SW 1271 (cell line): ENCODE measurements at places on chromosomes 5 and 9.
A peak's percentile ranks its signal among the peaks of the same experiment; 100 is the strongest.

DNA sequence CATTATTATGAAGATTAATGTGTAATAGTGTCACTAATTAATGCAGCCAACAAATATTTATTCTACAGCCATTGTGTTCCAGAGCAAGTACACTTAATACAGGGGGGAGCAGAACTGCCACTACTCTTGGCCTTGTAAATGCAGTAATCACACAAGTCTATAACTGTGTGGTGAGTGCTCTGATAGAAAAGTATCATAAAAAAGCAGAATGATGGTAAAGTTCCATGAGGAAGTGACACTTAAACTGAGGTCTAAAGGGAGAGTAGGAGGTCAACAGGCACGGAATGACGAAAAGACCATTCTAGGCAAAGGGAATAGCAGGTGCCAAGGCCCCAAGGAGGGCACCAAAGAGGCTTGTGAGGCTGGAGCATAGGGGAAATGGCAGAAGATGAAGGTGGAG is 142.9 kb downstream of the OSTF1 start:
- DNase-seq, result no peak

DNA sequence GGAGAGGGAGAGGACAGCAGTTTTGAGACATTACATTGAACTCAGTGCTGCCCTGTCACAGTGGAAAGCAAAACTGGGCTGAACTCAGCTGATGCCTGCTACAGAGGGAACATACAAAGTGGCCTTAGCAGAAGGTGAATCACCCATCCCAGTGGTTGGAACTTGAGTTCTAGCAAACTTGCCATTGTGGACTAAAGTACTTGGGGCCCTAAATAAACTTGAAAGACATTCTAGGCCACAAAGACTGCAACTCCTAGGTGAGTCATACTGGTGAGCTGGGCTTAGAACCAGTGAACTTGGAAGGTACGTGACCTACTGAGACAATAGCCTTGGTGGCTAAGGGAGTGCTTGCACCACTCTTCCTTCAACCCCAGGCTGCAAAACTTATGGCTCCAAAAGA is 155.7 kb upstream of the RIOK2 start:
- no peak for DNase-seq

DNA sequence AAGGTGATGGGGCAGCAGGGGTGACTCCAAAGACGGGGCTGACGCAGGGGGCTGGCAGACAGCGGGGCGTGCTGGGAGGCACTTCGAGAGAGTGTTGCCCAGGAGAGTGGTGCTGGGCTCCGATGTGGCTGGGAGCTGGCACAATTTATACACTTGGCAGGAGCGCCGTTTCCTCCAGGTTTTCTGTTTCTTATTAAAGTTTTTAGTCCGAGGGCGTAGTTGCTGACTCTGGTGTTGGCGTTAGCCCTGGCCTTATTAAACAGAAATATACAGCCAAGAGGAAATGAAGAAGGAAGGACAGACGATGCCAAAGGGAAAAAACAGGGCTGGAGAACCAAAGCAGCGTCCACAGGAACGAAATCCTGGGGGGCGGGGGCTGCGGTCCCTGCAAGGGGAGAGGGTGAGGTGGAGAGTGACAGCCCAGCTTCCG is 139.6 kb upstream of the PHYKPL start:
- no peak for DNase-seq

DNA sequence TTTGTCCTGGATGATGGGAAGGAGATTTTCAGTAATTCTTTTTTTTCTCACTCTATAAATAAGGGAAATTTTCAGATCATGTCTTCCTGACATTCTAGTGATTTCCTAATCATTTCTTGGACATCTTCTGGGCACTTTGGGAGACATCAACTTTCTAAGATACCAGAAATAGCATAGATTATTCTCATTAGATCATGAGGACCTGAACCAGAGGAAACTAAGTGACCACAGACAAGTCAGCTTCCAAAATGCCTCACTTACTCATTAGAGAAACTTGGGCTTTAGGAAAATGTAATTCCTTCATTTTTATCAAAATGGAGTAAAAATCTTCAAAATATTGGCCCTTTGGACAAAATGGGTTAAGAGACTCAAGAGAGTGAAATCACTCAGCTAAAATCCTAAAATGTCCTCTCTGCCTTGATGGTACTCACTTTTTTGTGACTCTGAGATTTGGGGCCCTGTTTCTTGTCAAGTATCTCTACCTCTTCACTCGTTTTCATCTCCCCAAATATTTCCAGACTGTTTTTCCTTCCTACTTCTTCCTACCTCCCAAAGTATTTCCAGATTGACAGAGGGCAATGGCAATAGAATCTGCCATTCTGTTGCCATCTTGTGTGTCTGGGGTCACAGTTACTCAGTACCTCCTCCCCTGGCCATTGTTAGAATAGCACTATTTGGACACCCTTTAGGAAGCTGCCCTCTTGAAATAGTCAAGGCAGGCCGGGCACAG is 194.5 kb downstream of the NR3C1 start:
- no peak for DNase-seq

- peak; percentile 3 for DNase-seq
These were observed 729 bp upstream of the RORB start for GRCh38 chr9:74496406-74496805.

- no peak for DNase-seq
These were observed 31.6 kb upstream of the ZDHHC11B start for GRCh38 chr5:816176-816575.

DNA sequence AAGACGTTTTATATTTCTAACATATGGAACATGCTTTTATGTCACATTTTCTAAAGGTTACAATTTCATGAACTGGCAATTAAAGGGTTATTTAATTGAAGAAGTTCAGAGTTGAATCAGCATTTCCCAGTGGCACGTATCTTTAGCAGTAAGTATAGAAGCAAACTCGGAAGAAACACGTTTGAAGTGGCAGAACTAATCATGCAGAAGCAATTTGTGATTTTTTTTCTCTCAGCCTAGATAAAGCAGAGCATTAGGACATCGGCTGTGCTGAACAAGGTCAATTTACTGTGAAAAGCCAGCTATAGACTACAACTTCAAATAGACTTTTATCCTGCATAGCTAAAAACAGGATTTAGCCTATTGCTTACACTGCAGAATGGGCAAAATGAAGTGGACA is 104.7 kb downstream of the ISL1 start:
- no peak for DNase-seq

DNA sequence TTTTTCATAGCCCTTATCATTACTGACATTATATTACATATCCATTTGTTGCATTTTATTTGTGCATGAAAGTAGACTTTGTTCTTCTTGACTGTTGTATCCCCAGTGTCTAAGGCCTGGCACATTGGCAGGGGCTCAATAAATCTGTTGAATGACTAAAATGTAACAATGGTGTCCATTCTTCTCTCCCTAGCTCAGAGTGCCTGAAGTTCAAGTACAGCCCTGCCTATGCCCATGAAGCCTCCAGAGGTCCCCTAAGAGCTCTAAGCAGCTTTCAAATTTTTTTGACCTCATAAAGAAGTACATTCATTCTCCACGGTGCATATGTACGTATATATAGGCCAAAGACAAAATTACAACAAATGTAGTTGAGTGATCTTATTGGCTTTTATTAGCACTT is 4.2 kb upstream of the BSPRY start:
- no peak for DNase-seq

- no peak for DNase-seq
These were observed 171.1 kb upstream of the FSTL4 start for GRCh38 chr5:133783481-133783880.

DNA sequence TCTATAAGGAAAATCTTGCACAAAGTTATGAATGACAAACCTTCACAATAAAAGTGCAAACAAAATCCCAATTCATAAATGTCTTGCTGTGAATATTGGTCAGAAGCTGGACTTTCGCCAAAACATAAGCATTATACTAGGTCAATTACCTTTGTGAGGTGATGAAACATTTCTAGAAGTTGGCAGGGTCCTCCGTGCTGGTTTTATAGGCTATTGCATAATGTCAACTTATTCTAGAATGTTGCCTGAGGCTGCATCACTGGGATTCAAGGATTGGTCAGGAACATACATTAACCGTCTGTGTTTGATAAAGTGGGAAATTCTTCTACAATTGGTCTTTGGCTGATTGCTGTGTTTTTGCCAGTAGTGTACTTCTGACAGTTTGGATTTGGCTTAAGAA is 49.8 kb upstream of the PALM2AKAP2 start:
- DNase-seq, result no peak

DNA sequence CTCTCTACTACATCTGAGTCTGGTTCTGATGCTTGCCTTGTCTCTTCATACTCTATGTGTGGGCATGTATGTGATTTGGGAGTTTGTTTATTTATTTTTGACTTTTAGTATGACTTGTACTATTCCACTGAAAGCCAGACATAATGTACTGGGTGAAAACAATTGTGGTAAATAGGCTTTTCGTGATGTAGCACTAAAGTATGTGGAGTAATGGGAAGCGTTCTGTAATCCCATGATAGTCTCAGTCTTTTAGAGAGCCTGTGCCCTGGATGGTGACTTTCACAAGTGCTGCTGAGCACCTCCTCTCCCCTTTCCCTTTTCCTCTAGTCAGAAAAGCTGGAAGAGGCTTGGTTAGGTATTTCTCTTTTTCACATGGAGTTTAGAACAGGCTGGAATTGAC is 85.8 kb upstream of the S1PR3 start:
- DNase-seq, result no peak
